ENCODE measurements at places on chromosomes 11 and 22.

- no peak for DNase-seq
These were observed 24.7 kb downstream of the LDLRAD3 start for GRCh38 chr11:35968386-35969088.

DNA sequence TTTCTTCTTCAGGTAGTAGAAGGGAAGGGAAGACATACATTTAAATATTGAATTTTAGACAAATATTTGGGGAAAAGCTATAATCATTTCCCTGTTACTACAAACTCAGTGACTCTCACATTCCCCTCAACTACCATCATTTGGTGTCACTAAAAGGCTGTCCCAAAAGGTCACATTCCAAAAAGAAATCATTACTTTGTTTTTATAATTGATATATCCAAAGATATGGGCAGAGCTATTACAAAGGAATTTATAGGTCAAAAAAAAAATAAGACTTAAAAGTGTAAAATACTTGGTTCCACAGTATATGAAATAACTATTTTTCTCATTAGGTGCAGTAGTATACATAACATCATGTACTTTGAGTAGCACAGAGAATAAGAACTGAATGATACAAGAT lies 751.4 kb downstream of the KCNA4 start:
- DNase-seq: no peak

DNA sequence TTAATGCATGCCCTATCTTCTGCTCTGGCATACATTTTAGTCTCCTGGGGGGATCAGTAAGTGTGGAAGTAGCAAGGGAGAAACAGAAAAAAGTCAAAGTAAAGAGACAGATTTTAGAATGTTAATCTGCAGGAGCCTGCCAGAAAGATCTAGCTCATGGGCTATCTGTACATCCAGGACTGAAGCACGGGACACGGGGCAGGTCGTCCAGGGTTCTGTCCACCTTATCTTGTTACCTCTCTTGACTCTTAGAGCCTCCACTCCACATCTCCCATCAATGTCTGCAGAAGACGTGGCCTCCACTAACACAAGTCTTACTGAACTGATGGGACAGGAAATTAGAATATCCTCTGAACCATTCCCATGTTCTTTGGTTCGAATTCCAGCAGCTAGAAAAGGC lies 1.7 kb upstream of the SLC43A3 start:
- no peak for DNase-seq

- DNase-seq: no peak
These were observed 110.2 kb downstream of the WT1 start for GRCh38 chr11:32325187-32325586.

DNA sequence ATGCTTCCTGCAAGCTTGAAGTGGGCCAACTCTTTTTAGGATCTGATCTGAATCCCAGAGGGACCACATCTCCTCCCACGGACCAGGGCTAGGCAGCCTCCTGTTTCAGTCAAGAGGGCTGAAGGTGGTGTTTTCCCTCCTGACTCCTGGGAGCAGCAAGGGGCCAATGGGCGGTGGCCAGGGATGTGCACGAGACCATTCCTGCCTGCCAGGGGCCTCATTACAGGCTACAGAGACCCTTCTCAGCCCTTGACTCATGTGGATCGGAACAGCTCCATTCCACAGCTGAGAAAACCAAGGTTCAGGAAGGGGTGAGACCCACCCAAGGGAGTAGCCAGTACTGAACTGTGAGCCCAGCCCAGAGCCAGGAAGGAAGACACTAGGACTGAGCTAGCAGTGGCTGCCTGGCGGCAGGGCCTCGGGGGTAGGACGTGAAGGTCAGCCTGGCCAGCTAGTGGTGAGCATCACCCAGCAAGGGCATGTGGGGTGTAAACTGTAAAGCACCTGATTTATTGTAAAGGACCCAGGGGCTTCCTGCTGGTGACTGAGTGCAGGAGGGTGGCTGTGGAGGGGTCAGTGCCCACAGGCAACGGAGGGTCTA lies 3.4 kb upstream of the P2RY6 start:
- no peak for DNase-seq

DNA sequence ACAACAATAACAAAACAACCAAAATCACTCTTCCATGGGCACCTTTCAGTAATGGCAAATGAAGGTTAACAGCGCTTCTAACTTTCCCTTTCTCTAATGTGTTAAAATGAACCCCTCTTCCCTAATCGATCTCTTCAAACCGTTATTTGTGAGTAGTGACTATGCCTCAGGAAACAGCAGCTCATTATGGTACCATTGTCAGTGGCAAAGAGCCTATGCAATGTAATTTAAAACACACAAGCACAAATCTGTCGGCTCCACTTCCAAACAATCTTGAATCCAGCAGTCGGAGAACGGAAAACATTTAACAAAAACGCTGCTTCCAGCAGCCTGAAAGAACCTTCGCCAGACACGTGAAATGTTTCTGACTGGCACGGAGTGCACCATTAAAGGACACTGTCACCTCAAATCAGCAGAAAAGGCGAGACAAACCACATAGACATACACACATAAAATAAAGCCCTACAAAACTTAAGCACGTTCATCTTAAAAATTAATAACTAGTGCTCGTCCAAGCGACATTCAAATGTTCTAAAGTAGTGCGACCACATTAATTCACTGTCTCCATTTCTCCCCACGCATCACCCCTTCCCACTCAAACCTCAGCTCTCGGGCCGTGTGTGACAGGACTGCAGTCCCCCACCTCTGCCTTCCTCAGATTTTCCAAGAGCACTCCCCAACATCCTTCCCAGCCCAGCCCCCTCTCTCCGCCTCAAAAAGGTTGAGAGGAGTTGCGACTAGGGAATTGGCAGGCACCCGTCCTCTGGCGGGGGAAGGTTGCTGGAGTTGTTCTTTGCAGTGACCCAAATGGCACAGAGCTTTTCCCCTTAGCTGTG lies 748 bp downstream of the RAB30 start:
- DNase-seq: peak; percentile 61

- peak; percentile 26 for DNase-seq
These were observed 46.2 kb downstream of the IGF2 start for GRCh38 chr11:2092956-2093412.

GRCh38 chr11:99865951-99866350 lies 821.1 kb upstream of the ARHGAP42 start:
- DNase-seq: no peak

- DNase-seq: no peak
These were observed 41.6 kb downstream of the WEE1 start for GRCh38 chr11:9615031-9615451.
